CD4-positive, alpha-beta T cell (primary cell): ENCODE measurements at places on chromosomes 4 and X.

GRCh38 chr4:7171191-7171900 lies 21.0 kb upstream of the SORCS2 start:
- no peak for DNase-seq

GRCh38 chr4:128320656-128321055 lies 33.0 kb upstream of the PGRMC2 start:
- no peak for DNase-seq

DNA sequence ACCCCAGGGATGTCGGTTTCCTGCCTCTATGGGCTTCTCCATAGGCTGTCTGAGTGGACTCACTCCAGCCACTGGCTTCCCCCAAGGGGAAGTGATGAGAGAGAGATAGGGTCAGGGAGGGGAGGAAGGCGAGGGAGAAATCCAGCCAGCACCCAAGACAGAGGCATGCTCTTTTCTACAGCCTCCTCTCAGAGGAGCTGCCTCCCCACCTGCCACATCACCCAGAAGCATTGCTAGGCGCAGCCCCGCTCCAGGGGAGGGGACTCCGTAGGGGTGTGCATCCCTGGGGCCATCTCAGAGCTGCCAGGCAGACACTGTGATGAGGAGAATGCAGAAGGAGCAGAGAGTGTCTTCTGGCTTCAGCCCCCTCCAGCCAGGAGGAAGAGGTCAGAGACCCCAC lies 109.5 kb upstream of the NKX1-1 start:
- DNase-seq: no peak

- DNase-seq: no peak
These were observed 12.1 kb downstream of the HAND2 start for GRCh38 chr4:173517781-173518424.

DNA sequence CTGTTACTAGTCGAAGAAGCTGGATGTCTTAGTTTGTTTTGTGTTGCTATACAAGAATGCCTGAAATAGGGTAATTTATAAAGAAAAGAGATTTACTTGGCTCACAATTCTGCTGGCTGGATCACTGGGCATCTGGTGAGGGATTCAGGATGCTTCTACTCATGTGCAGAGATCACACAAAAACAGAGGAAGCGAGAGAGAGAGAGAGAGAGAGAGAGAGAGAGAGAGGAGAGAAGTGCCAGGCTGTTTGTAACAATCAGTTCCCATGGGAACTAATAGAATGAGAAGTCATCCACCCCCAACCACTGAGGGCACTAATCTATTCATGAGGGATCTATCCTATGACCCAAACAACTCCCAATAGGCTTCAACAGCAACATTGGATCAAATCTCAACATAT lies 66.2 kb upstream of the FAM9A start:
- no peak for DNase-seq

DNA sequence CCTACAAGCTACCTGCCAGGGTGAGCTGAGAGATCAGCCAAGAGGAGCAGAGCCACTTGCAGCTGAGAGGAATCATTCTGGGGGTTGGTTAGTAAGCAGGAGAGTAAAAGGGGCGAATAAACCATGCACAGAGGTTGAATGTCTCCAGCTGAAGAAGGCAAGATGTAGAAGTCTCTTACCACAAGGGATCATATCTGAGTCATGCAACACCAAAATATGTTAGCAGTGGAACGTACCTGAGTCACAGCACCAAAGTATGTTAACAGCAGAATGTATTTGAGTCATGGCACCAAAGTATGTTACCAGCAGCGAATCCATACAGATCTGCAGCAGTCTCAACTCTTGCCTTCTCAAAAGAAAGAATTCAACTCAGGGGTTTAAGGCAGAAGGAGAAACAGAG lies 29.9 kb downstream of the C4orf51 start:
- DNase-seq: no peak

DNA sequence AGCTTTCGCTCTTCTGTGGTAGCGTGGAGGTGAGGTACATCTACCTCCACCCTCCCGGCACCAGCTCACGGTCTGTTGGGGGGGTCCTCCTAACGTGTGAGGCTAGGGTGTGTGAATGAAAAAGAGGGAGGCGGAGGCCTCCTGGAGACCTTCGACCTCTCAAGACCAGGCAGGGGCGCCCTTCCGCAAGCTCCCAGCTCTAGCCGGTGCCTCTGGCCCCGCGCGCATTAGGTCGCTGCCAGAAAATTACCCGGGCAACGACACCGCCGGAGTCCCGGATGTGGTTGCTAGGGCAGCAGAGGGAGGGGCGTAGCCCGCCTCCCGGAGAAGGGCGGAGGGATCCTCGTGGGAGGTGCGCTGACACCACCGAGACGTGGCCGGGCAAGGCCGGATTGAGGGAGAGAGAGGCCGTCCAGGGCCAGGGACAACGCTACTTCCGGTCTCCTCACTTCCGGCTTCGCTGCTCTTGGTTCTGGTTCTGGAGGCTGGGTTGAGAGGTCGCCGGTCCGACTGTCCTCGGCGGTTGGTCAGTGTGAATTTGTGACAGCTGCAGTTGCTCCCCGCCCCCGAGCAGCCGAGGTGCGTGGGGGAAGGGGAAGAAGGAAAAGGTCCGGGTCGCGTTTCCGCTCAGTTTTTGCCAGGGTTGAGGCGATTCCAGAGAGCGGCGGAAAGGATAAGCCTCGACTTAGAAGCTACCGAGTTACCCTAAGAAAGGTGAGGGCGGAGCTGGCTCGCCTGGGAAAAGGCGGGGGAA lies at the start of the genes ARFIP1 and TIGD4:
TSS of gene ARFIP1 (plus strand) at position 442 of the 754 bp plus-strand sequence. CDS start 49,680 bp downstream, outside the sequence.
TSS of gene TIGD4 (minus strand) at position 218 of the 754 bp plus-strand sequence. CDS start 8,726 bp downstream, outside the sequence.
- peak; percentile 90 for DNase-seq

- DNase-seq: no peak
These were observed 315.9 kb downstream of the LDB2 start for GRCh38 chr4:16582526-16582925.

- DNase-seq: no peak
These were observed 148.3 kb upstream of the ANXA10 start for GRCh38 chr4:167943872-167944505.

GRCh38 chrX:10794203-10794630 lies 173.8 kb upstream of the MID1 start:
- no peak for DNase-seq

DNA sequence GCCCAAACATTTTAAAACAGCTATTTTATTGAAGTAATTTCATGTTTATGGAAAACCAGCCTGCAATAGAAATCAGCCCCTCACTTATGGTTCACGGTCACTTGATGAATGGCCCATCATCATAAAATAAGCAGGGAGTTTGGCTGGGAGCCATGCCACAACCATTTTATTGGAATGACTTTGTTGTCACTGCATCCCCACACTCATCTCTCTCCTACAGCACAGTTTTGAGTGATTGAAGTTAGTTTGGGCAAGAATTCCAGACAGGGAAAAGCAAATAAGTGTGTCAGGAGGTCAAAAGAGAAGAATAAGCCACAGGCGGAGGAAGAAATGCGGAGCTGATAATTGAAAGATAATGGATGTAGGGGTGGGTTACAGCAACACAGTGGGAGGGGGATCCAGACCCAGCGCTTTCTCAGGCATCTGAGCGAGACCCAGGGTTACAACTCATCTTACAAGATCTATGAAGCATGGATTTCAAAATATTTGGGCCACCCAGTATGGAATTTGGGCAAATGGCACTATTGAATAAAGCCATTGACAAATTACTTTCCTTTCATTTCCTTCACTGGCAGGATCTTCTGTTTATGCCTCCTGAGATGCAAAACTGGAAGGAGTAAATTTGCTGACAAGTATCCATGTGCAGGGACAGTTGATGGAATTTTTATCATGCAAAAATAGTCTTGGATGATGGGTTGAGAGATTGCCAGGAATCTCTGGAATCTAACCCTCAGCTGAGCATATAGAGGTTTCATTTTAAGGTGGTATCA lies 100.8 kb downstream of the SHROOM3 start:
- no peak for DNase-seq

- DNase-seq: no peak
These were observed 4.3 kb downstream of the BCLAF3 start for GRCh38 chrX:19986531-19986930.

GRCh38 chr4:101417046-101417445 lies 69.7 kb upstream of the PPP3CA start:
- no peak for DNase-seq

DNA sequence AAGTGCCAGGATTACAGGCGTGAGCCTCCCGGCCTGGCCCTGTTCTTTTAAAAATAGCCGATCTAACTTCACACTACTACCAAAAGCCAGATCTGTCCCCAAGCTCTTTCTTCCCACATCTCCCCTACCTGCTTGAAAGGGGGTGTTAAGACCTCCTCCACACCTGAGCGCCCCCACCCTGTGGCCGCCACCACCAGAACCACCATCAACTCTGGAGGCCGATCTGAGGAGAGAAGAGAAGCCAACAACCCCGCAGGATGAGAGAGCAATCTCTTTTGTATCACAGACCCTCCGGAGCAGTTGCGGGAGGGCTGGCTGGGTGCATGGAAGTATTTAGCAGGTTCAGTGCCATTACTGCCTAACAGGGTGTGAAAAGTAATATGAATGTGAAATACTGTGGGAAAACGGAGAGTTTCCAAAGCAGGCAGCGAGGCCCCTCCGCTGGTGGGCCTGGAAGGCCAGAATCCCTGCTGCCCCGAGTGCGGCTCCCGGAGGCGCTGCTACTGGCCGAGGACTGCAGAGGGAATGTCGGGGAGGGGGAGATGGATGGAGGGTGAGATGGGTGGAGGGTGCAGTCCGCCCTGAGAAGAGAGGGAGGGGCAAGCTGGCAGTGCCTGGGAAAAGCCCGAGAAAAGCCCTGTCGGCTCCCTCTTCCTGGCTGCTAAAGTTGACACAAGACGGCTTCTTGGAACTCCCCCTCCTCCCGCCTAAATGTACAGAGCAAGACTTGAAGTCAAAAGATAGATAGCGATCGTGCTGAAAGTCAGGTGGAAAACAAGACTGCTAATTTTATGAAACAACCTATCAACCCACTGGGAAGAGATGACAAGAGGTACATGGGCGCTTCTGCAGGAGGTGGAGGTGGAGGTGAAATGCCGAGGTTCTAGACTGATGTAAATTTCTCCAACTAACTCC lies 22.3 kb downstream of the HAND2 start:
- DNase-seq: no peak

GRCh38 chr4:73714647-73715046 lies 25.7 kb upstream of the CXCL8 start:
- DNase-seq: no peak
